ENCODE measurements at places on chromosomes 7 and 10. TPM values are rescaled to one million over a fixed set of nuclear protein-coding genes. Genes with fewer than 3 reads are reported as not detected.

DNA sequence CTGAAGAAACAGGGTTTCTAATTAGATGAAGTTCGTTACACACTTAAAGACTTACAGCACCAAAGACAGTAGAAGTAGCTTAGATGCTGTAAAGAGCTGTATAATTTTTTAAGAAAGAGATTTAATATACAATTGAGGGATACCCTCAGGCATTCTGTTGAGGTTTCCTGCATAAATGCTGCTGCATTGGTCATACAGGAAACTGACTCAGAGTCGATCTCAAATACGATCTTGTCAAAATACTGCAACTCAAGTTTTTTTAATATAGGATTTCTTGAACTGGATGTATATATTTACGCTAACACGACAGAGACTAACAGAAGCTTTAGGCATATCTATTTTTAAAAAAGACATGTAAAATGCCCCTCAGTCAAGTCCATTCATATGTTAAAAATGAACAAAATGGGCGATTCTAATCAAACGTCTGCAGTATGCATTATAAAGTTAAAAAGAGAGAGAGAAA lies 2.4 kb upstream of the ARID5B start:
- H3K27ac ChIP-seq, result no peak overlapping the region
- peaks cover 38% of the 10 kb centered on the region for H3K4me1 ChIP-seq
- peak overlapping the region; percentile 92 for H3K4me3 ChIP-seq
- no peak for DNase-seq
- peaks cover 9% of the 10 kb centered on the region for H3K27me3 ChIP-seq
- no peaks in the 10 kb centered on the region for H3K36me3 ChIP-seq

DNA sequence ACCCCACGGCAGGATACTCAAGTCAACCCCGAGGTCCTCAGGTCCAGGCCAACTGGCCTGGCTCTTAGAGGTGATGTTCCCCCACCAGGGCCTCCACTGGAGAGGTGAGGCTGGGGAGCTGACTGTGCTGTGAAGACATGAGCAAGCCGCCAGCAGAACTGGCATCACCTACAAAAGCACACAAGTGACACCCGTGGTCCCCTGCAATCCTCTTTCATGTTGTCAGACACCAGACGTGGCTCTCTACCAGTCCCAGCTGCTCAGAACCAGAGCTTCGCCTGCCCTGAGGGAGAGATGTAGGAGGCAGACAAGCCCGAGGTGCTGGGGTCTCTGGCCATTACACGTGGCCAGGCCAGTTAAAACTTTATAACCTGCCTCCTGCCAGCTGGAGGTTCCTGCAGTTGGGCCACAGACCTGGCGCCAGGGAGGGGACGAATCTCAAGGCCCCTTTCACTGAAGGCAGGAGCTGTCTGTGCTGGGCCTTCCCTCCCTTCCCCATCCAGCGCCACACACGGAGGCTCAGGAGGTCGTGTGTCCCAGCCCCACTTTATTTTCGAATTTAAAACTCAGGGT lies 2.2 kb downstream of the COMTD1 start:
- peaks cover 6% of the 10 kb centered on the region for H3K27me3 ChIP-seq
- DNase-seq, result no peak
- no peaks in the 10 kb centered on the region for H3K36me3 ChIP-seq
- peak overlapping the region; percentile 59 for H3K4me3 ChIP-seq

DNA sequence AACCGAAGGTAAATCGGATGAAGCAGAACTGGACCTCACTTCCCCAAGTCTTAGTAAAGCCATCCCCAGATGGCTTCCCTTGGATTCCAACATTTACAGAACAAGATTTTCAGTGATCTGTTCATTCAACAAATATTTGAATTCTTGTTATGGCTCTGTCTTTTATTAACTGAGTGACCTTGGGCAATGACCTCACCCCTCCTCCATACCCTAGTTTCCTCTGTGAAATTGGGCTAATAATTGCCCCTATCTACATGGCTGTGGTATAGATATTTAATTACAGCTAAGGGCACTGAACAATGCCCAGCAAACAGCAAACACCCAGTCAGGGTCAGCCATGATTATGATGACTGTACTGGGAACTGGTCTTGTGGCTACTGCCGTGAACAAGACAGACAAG lies 19.1 kb downstream of the TECTB start:
- no peak overlapping the region for H3K4me3 ChIP-seq
- H3K27ac ChIP-seq, result no peak overlapping the region
- H3K36me3 ChIP-seq, result no peaks in the 10 kb centered on the region
- no peak for DNase-seq
- H3K4me1 ChIP-seq, result peaks cover 9% of the 10 kb centered on the region

DNA sequence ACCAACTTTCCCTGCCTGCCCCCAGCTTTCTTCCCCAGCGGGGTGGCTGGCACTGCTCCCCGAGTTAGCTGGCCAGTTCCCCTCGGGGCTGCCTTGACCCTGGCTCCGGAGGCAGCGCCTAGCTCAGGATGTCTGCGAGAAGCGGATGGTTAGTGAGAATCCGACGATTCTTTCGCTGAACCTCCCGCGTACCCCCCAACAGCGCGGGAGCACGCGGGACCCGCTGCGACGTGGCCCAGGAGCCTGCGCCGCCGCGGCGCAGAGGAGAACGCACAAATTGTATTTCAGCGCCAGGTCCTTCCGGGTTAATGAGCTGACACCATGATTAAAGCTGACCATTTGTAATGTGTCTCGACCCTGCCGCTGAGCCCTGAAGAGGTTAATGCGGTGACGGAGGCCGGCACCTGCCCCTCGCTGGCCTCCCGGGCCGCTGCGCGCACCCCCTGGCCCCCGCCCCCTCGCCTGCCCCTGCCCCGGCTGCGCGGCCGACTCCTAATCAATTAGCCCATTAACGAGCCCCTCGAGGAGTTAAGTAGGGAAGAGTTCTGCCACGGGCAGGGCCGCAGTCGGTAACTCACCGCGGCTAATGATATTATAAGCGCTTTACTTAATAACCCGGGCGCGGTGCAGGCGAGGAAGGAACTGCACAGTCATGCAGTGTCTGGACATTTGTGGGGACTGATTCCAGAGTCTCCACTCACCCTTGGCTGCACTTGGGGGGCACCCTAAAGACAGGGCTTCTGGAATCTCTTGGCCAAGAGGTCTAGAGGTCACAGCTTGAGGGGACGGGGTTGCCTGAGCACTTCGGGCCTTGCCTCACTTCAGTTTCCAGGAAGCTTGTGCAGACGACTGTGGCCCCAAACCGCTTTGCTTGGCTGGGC lies 1.7 kb upstream of the HMX2 start:
- peak overlapping the region; percentile 11 for H3K4me3 ChIP-seq
- H3K4me1 ChIP-seq, result peaks cover 26% of the 10 kb centered on the region
- DNase-seq, result peak; percentile 82
- peaks cover 36% of the 10 kb centered on the region for H3K27me3 ChIP-seq

DNA sequence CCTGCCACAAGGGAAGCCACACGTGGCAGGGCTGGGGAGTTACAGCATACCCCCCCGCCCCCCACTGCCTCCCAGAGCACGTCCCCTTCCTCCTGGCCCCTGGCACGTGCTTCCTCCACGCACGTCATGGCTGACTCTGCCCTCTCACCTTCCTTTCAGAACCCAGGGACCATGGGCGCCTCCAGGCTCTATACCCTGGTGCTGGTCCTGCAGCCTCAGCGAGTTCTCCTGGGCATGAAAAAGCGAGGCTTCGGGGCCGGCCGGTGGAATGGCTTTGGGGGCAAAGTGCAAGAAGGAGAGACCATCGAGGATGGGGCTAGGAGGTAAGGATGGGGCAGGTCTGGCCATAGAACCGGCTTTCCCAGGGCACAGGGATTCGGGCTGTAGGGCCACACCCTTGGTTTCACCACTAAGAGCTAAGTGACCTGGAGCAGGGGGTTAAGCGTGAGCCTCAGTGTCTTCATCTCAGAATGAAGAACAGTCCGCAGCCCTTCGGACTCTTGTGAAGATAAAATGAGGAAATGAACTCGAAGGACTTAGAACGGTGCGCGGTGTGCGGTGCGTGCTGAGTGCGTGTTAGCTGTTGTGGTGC lies 2.5 kb downstream of the NUDT1 start:
- H3K27me3 ChIP-seq, result peaks cover 3% of the 10 kb centered on the region
- H3K36me3 ChIP-seq, result no peaks in the 10 kb centered on the region
- DNase-seq, result no peak
- no peak overlapping the region for H3K27ac ChIP-seq
- H3K4me1 ChIP-seq, result peaks cover 3% of the 10 kb centered on the region

- H3K4me1 ChIP-seq, result peaks cover 9% of the 10 kb centered on the region
- H3K36me3 ChIP-seq, result peaks cover 5% of the 10 kb centered on the region
- H3K27me3 ChIP-seq, result no peaks in the 10 kb centered on the region
- no peak overlapping the region for H3K27ac ChIP-seq
Measured at GRCh38 chr10:5613481-5614154, 52.8 kb downstream of the ASB13 start.

DNA sequence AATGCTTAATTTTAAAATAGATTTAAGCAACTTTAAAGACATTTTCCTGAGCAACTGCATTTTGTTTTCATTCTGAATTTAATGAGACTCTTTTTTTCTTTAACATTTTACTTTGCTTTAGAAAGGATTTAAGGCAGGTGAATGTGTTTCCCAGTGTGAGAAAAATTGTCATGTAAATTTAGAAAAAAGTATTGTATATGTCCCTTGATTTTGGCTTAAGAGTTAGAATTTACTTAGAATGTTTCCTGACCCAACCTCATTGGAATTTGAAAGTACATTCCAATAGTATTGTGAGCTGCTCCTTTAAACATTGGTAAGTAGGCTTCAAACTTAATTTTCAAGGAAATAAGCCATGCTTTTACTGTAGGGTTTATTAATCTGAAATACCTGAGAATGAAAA lies 110.2 kb downstream of the PTEN start:
- H3K4me1 ChIP-seq, result no peaks in the 10 kb centered on the region
- no peak for DNase-seq
- H3K36me3 ChIP-seq, result no peaks in the 10 kb centered on the region
- no peaks in the 10 kb centered on the region for H3K27me3 ChIP-seq
- H3K4me3 ChIP-seq, result no peak overlapping the region

GRCh38 chr10:100866575-100867098 lies 46.1 kb upstream of the SLF2 start:
- H3K4me1 ChIP-seq, result peaks cover 12% of the 10 kb centered on the region
- H3K4me3 ChIP-seq, result peak overlapping the region; percentile 59
- no peak overlapping the region for H3K27ac ChIP-seq
- peaks cover 25% of the 10 kb centered on the region for H3K27me3 ChIP-seq
- peak; percentile 49 for DNase-seq

GRCh38 chr7:140062118-140062527 lies 628 bp downstream of the PARP12 start:
- no peak overlapping the region for H3K27ac ChIP-seq
- H3K4me1 ChIP-seq, result no peaks in the 10 kb centered on the region
- DNase-seq, result no peak
- H3K36me3 ChIP-seq, result peaks cover 16% of the 10 kb centered on the region
- peaks cover 9% of the 10 kb centered on the region for H3K27me3 ChIP-seq

- H3K27ac ChIP-seq, result no peak overlapping the region
- H3K4me1 ChIP-seq, result peaks cover 2% of the 10 kb centered on the region
- DNase-seq, result no peak
- no peaks in the 10 kb centered on the region for H3K36me3 ChIP-seq
- H3K4me3 ChIP-seq, result no peak overlapping the region
- peaks cover 8% of the 10 kb centered on the region for H3K27me3 ChIP-seq
Measured at GRCh38 chr10:84191106-84191505, 3.2 kb upstream of the CDHR1 start.

DNA sequence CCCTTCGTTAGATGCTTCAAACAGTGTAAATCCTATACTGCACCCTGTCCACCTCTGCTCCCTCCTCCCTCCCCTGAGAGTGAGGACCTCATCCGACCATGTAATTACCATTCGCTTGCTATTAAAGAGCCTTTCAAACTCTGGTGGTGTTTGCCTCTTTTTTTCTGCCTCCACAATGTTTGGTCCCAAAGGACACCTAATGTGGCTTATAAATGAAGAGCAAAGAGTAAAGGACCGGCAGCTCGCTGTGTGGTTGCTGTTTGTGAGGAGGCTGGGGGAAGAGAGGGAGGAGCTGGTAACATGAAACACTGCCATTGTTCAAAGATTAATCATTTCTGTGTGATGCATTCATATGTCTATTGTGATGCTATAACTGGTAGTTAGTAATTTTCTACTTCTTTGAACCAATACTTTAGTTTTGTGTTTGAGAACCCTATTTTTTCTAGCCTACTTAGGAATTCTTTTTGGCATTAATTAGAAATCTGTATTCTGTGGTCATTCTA lies 27.9 kb downstream of the MTURN start:
- DNase-seq, result no peak
- peaks cover 2% of the 10 kb centered on the region for H3K27me3 ChIP-seq
- no peaks in the 10 kb centered on the region for H3K36me3 ChIP-seq
- H3K27ac ChIP-seq, result peak overlapping the region; percentile 91
- H3K4me1 ChIP-seq, result peaks cover 71% of the 10 kb centered on the region
- H3K4me3 ChIP-seq, result peak overlapping the region; percentile 82

DNA sequence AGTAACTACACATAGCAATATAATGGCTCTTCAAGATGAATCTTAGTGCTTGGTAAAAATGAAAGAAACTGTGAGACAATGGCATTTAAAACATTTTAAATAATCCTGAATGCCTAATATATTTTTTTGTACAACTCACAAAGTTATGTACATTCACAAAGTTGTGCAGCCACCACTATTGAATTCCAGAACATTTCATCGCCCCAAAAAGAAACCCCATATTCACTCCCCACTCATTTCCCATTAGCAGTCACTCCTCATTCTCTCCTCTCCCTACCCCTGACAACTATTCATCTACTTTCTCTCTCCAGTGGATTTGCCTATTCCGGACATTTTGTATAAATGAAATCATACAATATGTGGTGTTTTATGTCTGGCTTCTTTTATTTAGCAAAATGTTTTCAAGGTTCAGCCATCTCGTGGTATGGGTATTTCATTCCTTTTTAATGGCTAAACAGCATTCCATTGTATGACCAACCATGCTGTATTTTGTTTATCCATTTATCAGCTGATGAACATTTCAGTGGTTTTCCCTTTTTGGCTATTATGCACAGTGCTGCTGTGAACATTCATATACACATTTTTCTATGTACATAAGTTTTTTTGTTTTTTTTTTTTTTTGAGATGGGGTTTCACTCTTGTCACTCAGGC lies 34.7 kb downstream of the ENTPD7 start:
- H3K4me1 ChIP-seq, result no peaks in the 10 kb centered on the region
- no peaks in the 10 kb centered on the region for H3K27me3 ChIP-seq
- no peak overlapping the region for H3K4me3 ChIP-seq
- no peaks in the 10 kb centered on the region for H3K36me3 ChIP-seq
- no peak for DNase-seq

GRCh38 chr7:129375141-129375938 lies 58.9 kb upstream of the STRIP2 start:
- H3K27ac ChIP-seq, result no peak overlapping the region
- DNase-seq, result no peak
- H3K4me1 ChIP-seq, result peaks cover 9% of the 10 kb centered on the region
- H3K27me3 ChIP-seq, result no peaks in the 10 kb centered on the region
- no peaks in the 10 kb centered on the region for H3K36me3 ChIP-seq

Gene ELN
- total RNA-seq, result 3.7 TPM

Gene AGAP9
- 23.7 TPM for total RNA-seq

Gene SPDYE8
- total RNA-seq, result not detected

Gene CPVL
- 20.3 TPM for total RNA-seq

Gene NRCAM
- 120 TPM for total RNA-seq

Gene CRHR2
- 2.4 TPM for total RNA-seq

Gene DPYSL4
- 402 TPM for total RNA-seq
